Effector CD4-positive, alpha-beta T cell (primary cell): ENCODE measurements at places on chromosomes 3 and 15.

DNA sequence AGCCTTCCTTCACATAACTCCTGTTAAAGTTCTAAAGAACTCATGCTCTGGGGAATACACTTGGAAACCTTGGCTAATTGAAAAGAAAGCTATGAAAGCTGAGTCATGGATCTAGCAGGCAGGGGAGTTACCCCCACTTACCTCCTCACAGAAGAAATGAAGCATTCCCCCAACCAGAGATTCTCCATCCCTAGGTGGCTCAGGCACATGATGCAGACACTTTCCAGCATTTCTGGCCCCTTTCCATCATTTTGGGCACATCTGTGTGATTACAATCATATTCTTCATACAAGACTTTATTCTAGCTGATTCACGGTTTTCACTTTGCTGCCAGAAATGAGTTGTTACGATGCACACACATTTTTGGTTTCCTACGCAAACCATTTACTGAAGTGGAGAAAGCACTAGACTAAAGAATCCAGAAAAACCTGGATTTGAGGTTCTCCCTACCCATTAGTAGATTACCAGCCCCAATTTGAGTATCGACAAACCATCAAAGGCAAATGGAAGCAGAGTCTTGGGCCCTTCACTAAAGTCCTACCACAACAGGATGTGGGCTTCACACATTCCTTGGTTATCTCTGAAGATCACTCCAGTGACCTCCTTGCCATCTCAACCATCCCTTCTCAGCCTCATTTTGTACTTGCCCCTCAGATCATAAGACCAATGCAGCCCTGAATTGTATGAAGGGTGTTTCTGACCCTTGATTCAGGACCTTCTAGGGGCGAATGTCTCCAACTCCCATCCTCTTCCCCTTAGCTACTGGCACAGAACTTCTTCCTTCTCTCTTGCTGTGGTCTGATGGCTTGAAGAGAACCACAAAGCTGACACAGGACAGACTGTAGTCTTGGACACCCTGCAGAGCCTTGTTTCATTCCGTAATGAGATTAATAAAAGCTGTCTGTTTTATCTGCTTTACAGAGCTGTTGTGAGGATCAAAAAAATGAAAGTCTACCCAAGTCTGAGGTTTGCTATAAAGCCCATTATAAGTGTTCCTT is 42.5 kb upstream of the SNRK start:
- DNase-seq: no peak

GRCh38 chr3:122299872-122300460 is 25.1 kb upstream of the CSTA start:
- DNase-seq: peak; percentile 9

- DNase-seq: no peak
Measured at GRCh38 chr15:51253366-51253765, 85.0 kb downstream of the CYP19A1 start.

GRCh38 chr3:58333206-58334012 is 717 bp downstream of the PXK start:
- DNase-seq: no peak

DNA sequence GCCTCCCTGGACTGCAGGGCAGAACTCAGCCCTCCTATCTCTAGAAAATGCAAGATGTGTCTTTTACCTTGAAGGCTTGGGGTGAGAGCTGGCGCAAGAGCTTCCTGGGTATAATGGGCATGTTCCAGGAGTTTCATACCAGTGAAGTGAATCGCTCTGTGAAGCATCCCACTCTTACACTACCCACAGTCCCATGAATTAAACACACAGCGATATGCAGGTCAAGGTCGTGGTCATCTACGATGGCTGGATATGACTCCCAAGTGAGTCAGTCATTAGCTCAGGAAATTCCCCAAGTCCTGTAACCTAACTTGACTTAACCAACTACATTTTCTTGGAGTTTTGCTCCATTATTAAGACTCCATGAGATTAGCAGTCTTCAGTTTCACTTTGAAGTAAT is 439.7 kb downstream of the NTRK3 start:
- DNase-seq: no peak

DNA sequence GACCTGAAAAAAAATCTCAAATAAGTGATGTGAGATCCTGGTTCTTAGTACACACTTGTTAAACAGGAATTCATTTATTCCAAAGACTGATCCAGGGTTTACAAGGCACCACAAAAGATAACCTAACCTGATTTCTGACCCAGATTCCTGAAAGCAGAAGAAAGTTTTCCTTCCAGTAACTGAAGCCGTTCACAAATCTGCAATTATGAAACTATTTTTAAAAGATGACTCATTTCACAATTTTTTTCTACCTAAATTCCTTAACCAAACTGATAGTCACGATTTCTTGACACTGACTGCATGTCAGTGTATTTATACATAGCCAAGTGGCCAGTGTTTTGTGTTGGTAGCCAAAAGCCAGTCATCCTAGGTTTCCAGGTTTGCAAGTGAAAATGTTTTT is 17.1 kb downstream of the SLC9A9 start:
- no peak for DNase-seq

GRCh38 chr15:66124651-66125050 is 128.9 kb downstream of the MEGF11 start:
- no peak for DNase-seq

DNA sequence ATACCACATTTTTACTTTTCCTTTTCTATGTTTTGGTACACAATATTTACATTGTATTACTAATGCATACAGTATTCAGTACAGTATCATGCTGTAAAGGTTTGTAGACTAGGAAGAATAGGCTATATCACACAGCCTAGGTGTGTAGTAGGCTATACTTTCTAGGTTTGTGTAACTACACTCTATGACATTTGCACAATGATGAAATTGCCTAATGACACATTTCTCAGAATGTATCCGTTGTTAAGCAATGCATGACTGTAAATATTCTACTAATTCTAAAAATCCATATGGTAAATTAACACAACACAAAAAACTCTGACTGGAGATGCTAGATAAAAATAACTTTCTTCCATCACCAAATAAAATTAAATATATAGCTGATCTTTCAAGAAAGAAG is 16.2 kb downstream of the NEDD4 start:
- DNase-seq: no peak
